Skeletal muscle cell (primary cell): ENCODE measurements at places on chromosomes 11 and 22.

DNA sequence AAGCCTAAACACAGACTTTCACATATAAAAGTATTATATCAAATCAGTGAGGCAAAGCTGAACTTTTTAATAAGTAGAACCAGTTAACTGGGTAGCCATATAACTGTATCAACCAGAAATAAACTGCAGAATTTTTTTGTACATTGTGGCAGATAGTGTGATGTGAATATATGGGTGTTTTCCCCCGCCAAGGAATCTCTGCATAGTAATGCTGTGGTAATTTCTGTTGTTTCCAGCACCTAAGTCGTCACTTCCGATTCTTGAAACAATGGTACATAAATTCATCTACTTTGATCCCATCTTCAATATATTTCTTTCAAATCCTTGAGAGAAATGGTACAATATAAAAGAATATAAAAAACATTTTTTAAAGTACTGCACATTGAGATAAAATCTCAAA is 39.6 kb downstream of the NARS2 start:
- DNase-seq = no peak

- DNase-seq = no peak
These were observed 662.5 kb upstream of the B3GAT1 start for GRCh38 chr11:135074397-135074998.

GRCh38 chr11:107821199-107821927 is 37.2 kb downstream of the SLC35F2 start:
- DNase-seq = no peak

DNA sequence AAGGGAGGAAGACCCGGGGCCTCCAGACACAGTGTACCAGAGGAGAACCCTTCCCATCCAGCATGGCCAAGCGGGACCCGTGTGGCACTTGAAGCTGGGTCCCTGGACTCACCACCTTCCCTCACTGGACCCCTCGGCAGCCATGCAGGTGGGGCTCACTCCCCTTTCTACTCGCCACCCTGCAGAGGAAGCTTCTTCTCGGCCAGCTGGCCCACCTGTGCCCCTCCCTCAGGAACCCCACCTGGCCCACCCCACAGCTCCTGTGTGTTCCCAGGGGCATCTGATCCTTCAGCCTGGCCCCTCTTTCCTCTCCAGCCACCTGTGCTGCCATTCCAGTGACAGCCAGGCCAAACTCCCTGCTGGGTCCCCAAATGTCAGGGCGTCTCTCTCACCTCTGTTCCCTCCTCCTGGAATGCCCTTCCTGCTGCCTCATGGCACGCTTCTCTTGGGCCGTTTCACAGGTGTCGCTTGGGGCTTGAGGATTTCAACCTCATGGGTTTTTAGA is 38.0 kb downstream of the IGF2 start:
- no peak for DNase-seq

DNA sequence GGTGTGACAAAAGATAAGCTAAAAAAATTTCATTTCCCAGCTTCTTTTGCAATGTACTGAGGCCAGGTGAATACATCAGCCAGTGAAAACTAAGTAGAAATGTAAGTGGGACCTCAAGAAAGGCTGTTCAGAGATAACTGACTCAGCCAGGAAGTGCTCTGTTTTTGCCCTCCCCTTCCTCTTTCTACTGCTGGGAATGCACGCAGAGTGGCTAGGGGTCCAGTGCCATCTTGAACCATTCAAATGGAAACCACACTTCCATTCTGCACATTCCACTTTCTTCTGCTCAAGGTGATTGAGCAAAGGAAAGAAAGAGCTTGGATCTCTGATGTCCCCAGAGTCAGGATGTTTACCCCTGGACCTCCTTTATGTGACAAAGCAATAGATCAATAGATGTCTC is 27.8 kb upstream of the LMO2 start:
- DNase-seq = no peak

DNA sequence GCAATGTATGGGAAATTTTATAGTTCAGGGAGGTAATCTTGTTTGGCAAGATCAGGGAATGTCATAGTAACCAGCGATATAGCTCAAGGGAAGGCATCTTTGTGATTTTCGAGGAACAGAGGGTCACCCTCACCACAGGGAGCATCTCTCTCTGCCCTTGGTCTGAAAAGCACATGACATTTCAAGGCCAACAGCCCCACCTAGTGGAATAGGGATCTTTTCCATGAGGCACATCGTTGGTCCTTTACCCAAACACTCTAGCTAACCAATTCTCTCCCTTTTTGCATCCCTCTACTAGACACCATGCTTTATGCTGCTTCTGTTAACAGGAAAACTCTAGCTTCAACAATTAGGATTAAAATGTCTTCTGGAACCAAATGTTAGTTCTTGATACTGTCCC is 179.0 kb downstream of the GRM5 start:
- peak; percentile 15 for DNase-seq

DNA sequence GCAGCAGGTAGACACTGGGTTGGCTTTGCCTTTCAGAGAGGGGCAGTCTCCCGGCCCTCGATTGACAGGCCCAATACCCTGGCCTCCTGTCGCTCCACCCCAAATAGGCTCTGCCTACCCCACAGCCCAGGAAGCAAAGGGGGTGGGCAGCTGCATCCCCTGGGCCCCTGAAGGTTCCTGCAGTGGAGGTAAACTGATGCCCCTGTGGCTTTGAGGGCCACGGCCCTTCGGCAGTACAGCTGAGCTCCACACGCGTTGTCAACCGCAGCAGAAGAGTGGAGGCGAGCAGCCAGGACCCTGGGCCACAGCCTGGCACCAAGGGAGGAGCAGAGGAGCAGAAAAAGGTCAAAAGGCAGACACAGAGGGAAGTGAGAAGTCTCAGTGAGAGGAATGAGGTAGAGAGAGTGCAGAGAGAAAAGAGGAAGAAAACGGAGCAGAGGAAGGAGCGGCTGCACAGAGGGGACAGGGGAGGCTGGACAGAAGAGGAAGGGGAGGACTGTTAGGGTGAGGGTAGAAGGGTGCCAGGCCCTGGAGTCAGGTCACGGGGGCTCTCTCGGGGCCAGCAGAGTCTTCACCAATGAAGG is 64.0 kb downstream of the SLC22A12 start:
- DNase-seq = no peak

DNA sequence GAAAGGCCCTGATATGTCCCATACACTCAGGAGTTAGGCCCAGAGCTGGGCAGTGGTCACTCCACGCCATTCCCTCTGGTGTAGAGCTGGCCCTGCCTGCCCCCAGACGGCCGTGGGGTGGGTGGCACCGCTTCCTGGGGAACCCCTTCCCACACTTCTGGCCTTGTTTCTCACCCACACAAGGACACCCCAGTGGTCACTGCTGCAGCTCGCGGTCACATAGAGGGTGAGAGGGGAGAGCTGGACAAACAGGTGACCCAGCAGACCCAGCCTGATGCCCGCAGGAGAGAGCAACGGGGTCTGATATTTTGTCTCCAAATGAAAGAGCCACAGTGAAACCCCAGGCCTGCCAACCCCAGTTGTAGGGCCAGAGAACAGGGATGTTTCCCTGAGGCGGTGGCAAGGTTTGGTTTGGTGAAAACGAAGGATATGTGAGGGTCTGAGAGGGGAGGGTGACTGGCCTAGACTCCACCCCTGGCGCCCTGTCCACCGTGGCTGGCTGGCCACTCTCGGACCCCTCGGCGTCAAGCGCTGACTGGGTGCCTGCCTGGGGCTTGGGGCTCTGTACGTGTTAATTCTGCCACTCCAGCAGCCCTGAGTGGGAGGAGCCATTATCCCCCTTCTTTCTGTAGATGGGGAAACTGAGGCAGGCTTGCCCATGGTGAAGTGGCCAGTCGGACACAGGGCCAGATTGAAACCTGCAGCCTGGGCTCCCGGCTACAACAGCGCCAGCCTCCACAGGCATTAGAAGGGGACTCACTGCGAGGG is 71.0 kb upstream of the PPARA start:
- DNase-seq = no peak

- DNase-seq = peak; percentile 45
These were observed 428.5 kb downstream of the TMEM135 start for GRCh38 chr11:87466223-87466622.

- DNase-seq = no peak
These were observed 6.3 kb downstream of the OVOL1 start for GRCh38 chr11:65793144-65793581.

DNA sequence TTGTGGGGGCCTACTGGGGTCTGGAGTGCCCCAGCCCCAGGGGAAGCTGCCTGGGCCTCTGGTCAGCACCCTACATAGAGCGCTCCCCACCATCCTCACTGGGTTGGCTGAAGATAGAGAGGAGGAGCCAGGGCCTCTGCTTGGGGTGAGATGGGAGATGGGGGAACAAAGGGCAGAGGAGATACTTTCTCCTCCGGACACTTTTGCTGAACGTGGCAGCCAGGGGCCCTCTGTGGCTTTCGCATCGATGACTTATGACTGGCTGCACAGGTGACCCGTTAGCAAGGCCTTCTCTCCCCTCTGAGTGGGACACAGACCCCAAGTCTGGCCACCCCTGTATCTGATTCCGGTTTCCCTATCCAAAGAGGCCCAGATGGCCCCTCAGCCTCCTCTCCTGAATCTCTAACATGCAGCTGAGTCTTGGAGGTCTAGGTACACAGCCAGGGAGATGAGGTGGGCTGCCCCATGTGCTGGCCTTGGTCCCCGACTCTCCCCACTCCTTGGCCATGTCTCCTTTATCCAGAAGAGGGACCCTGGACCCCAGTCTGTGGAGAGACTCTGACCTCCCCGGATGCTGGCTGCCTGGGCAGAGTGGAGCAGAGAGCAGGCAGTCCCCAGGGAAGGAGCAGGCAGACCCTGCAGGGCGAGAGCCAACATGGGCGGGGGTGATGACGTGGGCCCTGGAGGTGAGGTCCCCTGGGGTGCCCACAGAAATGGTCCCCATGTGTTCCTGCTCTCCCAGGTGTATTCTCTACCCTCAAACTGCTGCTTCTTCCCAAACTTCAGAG is 59.3 kb upstream of the NECTIN1 start:
- no peak for DNase-seq

GRCh38 chr11:122977470-122978298 is 4.0 kb downstream of the BSX start:
- DNase-seq = no peak

GRCh38 chr11:121890377-121890776 is 225.6 kb downstream of the BLID start:
- DNase-seq = peak; percentile 84

- DNase-seq = no peak
These were observed 24.1 kb upstream of the CHKA start for GRCh38 chr11:68145120-68145866.

GRCh38 chr22:38948181-38948940 is 9.0 kb upstream of the APOBEC3A start:
- DNase-seq = no peak

- peak; percentile 92 for DNase-seq
These were observed 896.9 kb downstream of the KCNA4 start for GRCh38 chr11:29119707-29120618.

GRCh38 chr11:43573233-43573632 is 107.3 kb upstream of the HSD17B12 start:
- DNase-seq = no peak
